ENCODE measurements at places on chromosomes 7 and 10.

DNA sequence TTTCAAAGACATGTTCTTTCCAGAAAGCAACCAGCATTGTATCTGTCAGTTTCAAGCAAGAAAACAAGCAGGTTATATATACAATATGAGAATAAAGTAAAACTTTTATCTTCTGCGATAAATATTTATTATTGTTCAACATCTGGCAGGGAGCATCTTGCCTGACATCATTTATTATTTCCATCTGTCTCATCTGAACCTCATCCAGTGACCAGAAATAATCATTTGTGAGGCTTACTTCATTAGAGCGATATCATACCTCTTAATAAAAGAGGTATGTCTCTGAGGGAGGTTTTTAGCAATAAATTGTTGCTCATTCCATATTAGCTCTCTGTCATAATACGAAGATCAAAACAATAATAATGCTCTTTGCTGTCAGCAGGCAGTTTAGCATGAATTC, 226.1 kb downstream of the CDC14C start:
- DNase-seq: no peak

GRCh38 chr10:122165484-122166276, 105.4 kb upstream of the BTBD16 start:
- no peak for DNase-seq

- no peak for DNase-seq
Observed at GRCh38 chr7:128435327-128435686, 20.4 kb upstream of the HILPDA start.

DNA sequence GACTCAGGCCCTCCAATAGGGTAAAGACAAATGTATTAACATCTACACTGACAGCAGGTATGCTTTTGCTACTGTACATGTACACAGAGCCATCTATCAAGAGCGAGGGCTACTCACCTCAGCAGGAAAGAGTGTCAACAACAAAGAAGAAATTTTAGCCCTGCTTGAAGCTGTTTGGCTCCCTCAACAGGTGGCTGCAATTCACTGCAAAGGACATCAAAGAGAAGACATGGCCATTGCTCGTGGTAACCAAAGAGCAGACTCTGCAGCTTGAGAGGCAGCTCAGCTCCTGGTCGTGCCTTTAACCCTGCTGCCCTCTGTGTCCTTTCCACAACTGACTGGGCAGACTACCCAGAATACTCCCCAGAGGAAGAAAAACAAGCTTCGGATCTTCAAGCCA, 5.1 kb downstream of the AKR1B15 start:
- DNase-seq: no peak

DNA sequence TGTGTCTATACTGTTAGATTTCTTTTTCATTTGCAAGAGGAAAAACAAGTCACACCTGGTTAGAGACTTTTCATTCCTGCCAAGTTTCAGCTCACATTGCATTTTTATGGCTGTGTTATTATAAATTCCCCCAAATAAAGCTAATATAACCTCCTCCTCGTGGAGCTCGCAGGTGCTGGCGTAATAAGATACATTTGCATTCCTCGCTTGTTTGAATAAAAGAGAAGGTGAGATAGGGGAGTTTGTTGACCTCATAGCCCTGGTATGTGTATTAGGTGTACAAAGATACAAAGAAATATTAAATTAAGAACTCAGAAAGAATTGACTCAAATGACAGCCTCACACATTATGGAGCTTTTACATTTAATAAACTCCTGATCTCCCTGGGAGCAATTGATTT, 257.7 kb upstream of the SP8 start:
- DNase-seq: no peak

- no peak for DNase-seq
Observed at GRCh38 chr10:132749371-132749795, 36.6 kb downstream of the NKX6-2 start.

- DNase-seq: no peak
Observed at GRCh38 chr10:33524966-33525365, 190.5 kb upstream of the NRP1 start.

DNA sequence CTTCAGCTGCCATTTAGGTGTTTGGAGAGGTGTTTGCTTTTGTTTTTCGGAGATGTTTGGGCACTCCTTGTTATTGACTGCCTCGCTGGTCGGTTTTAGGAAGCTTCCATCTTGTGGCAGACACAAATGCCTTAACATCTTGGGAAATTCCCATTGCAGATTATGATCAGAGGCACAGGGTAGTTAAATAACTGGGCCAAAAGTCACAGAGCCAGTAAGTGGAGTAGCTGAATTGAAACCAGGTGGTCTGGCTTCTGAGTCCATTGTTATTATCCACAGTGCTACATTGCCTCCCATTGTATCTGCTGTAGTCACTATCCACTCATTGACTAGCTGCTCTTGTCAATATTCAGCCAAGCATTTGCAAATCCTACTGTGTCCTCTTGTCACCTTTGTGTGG, 138.2 kb upstream of the PLPP4 start:
- DNase-seq: no peak

- no peak for DNase-seq
Observed at GRCh38 chr10:30683496-30683895, 53.9 kb upstream of the LYZL2 start.

DNA sequence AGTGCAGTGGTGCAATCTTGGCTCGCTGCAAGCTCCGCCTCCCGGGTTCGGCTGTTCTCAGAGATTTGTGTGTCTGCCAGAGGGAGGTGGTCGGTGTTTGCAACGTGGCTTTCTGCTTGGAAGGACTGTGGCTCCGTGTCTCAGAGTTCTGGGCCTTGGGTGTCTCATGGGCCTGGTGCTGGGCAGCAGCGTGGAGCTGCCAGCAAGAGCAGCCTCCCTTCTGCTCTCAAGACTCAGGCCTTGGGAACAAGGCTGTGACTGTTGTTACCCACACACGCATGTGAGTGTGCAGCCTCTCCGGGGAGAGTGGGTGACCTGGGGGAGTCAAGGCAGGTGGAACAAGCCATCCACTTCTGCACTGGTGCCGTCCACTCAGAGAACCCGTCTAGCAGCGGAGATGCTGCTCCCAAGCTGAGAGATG, 52.0 kb downstream of the VIPR2 start:
- no peak for DNase-seq

DNA sequence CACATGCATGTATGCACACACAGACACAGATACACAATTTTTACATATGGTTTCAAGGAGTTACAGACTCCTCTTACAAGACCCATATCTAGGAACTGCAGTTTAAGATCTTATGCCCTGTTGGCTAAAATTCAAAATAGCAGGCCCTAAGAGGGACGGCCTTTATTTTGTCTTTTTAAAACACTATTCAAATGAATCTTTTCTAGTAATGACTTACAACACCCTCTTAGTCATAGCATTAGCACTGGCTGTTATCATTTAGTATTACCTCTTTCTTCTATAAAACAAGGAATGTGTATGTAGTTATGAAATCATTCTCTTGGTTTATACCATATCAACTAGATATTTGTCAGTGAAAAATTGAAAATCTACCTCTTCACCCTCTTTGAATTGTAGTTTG, 15.3 kb downstream of the PAPSS2 start:
- DNase-seq: no peak

DNA sequence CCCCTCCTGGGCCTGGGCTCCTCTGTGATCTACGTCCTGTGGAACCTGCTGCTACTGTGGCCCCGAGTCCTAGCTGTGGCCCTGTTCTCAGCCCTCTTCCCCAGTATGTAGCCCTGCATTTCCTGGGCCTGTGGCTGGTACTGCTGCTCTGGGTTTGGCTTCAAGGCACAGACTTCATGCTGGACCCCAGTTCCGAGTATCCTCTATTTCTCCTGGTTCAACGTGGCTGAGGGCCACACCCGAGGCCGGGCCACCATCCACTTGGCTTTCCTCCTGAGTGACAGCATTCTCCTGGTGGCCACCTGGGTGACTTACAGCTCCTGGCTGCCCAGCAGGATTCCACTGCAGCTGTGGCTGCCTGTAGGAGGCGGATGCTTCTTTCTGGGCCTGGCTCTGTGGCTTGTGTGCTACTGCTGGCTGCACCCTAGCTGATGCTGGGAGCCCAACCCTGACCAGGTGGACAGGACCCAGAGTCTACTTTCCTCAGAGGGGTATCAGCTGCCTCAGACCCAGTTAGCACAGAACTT, 37.8 kb upstream of the MMD2 start:
- DNase-seq: no peak

DNA sequence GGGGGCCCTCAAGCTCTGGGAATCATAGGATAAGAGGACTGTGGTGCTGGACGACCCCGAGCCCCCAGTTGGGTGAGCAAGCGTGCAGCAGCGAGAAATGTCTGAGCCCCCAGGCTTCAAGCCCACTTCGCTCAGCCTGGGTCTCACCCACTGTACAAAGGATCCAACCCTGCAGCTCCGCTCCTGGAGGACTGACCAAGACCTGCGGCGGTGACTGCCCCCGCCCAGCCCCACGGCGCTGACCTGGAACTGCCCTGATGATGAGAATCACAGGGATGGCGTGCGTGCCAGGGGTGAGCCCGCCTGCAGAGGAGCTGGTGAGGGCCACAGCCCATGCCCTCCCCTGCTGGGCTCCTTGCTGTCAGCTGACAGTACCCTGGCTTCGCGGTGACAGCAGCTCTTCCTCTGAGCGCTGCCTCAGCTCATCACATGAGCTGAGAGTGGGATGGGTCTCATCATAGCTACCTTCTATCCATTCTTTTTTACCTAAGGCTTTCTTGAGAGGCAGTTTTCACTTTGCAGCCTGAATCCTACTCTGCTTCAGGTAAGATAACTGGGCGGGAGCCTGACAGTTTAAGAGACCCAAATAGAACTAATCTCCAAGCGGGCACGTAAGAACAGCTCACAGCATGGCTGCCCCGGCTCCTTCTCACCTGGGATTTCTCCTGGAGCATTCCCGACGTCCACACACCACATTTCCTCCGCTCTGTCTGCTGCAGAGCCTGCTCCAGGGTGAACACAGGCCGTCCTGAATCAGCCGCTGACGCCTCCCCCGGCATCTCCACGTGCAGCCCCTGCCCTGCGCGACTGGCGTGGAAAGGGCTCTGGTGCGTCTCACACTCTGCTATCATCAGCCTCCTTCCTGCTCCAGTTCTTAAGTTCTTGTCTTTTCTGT, 329.9 kb downstream of the PTPRN2 start:
- no peak for DNase-seq

DNA sequence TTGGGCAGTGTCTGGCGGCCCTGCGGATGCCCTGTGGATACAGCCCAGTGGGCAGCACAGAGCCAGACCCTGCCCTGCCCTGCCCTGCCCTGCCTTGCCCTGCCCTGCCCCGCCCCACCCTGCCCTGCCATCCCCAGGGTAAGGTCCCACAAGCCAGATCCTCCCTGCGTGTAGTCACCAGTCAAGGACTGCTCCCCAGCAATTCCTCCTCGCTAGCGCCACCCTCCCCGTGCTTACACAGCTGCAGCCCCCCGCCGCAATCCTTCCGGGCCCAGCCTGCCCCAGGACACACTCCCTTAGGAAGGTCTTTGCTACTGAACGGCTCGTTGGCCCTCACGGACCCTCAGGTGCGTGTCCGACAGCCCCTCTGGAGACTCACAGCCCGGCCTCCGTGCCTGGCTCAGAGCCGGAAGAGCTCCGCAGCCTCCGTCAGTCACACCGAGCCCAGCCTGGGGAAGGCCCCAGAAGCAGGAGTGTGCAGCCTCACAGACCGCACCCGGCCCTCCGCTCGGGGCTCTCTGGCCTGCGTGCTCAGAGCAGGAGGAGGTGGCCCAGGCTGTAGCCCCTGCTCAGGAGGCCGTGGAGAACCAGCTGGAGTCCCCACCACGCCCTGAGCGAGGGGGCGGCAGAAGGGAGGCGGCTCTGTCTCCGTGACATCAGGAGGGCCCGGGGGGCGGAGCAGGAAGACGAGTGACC, 68.3 kb downstream of the PWWP2B start:
- no peak for DNase-seq

- DNase-seq: no peak
Observed at GRCh38 chr7:131336956-131337355, 9.3 kb downstream of the MKLN1 start.

- DNase-seq: no peak
Observed at GRCh38 chr10:121187391-121187790, 336.2 kb downstream of the WDR11 start.

DNA sequence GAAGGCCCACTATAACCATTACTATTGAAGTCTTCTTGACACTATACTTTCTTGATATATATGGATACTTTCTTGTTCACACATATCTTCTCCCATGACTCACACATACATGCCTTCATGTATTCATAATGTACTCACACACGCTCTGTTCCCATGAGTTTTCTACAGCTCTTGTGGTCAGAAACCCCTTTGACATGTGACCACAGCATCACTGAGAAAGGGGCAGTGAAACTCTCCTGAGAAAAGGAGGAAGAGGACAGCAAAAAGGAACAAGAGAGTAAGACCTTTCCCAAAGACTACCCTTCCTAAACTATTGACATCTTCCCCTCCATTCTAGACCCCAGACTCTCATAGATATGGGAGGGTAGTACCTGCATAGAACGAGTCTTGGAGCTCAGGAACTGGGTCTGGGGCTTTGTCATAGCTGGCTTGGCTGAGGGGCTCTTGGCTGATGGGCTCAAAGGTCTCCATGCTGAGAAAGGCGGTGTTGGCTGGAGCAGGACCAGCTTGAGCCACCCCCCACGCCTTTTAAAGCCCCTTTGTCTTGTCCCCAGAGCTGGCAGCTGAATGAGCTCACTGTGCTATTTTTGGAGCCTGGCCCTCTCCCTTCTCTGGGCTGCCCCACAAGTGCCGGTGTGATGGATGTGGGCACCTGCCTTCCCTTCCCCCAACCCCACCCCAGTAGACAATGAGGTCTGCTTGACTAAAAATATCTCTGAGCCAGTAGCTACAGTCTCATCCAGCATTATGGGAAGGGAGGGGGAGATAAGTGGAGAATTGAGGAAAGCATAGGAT, 5.1 kb downstream of the SYNPO2L start:
- DNase-seq: no peak

DNA sequence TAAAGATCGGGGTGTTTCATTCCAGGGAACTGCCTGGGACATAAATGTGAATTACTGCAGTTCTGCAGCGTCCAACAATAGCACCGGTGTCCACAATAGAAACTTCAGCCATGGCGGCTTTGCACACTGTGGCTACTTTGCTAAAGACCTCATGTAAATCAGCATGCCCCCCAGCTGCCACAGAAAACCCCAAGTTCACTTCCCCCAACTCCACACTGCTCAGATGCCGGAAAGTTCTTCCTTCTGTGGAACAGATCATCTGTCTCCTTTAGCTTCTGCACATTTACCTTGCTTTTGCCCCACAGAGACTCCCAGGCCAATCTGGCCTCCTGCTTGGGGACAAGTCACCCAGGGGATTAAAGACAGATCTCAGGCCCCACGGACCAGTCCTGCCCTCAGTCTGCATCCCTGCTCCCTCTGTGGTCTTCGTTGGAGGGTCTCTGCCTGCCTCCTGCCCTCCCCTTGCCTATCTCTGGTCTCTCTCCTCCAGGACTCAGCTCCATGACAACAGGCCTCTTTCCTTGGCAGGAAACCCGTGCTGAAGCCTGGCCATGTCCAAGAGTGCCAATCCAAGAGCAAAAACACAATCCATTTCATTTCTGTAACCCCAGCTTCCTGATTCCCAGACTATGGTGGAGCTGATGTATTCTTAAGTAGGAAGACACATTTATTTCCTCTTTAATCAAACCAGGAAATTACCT, 403.2 kb downstream of the RPS24 start:
- no peak for DNase-seq
